ENCODE measurements at places on chromosomes 3 and 15. TPM values are rescaled to one million over a fixed set of nuclear protein-coding genes. Genes with fewer than 3 reads are reported as not detected.

DNA sequence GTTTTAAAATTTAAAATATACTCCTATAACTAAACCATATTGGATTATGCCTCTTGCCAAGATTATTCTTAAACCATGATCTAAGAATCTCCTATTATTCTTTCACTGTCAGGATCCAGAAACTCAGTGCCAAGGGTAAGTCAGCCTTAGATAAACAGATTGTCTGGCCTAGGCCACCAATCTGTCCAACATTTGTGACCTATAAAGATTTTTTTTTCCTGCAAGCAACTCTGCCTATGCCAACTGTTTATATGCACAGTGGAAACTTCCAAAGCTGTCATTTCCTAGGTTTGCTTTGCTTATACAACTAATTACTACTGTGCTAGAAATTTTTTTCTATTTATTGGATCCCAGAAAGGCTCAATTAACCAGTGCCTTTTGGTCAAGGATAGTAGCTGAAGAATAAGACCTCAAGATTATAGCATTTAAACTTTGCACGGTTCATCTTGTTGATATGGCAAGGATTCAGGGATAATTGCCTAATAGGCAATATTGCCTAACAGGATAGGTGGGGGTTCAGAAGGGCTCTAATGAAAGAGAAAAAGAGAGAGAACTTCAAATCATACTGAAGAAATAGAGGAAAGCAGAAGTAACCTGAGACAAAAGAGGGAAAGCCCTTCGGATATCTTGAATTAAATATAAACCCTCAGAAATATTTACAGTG is 22.8 kb downstream of the GAP43 start:
- DNase-seq: no peak

- no peak for DNase-seq
These were observed 37.1 kb downstream of the RPL39L start for GRCh38 chr3:187102073-187102634.

DNA sequence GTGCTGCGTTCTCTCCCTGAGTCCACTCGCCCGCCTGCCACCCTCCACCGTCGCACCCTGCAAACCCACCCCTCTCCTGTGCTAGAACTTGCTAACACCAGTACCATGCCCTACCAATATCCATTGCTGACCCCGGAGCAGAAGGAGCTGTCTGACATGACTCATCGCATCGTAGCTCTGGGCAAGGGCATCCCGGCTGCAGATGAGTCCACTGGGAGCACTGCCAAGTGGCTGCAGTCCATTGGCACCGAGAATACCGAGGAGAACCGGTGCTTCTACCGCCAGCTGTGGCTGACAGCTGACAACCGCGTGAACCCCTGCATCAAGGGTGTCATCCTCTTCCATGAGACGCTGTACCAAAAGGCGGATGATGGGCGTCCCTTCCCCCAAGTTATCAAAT is 4.9 kb upstream of the ALAS1 start:
- DNase-seq: no peak

- no peak for DNase-seq
These were observed 55.3 kb downstream of the RSRC1 start for GRCh38 chr3:158165141-158165655.

- DNase-seq: no peak
These were observed 69.5 kb downstream of the CCDC54 start for GRCh38 chr3:107446706-107447105.

PRICKLE2 gene
- 22.2 TPM for total RNA-seq

ITGA11 gene
- total RNA-seq: 35.4 TPM
